ENCODE measurements at places on chromosomes 2 and 18.

- DNase-seq, result no peak
These were observed 154.2 kb upstream of the ZNF236 start for GRCh38 chr18:76668119-76668518.

GRCh38 chr2:3701071-3701470, 2.3 kb upstream of the DCDC2C start:
- no peak for DNase-seq

DNA sequence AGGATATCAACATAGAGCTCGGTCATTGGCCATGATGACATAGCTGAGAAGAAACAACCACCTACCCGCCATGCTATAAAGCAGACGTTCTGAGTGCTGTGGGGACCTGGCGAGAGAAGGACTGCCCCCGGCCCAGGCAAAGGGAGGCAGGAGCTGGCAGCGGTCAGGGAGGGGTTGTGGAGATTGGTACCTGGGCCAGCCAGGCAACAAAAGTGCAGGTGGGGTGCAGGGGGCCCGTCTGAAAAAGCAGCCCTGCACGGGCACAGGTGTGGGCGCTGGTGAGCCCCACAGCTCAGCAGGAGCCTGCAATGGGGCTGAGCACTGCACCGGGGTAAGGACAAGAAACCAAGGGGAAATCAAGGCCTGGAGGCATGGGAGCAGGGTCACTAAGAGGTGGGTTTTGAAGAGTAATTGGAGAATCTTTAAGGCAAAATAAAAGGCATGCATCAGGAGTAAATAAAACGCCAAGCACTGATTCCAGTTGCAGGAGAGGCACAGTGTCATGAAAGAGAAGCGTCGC, 464.0 kb downstream of the EIPR1 start:
- DNase-seq, result no peak

DNA sequence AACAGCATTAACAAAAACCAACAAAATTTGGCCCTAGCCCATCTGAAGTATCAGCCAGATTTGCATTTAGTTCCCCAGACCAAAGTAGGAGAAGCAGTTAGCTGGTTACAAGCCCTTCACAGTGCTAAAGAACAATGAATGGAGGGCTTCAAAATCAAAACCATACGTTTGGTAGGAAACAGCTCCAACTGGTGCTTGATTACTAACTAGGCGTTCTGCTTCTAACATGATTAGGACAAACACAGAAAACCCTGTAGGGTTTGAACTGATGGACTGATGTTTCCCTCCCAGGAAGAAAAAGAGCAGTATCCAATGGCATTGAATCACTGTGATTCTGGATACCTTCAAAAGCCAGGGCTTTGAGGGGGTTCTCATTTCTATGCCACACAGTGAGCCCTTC, 20.5 kb upstream of the STAT4 start:
- DNase-seq, result no peak

- peak; percentile 67 for DNase-seq
These were observed 34.1 kb upstream of the GRB14 start for GRCh38 chr2:164655336-164655735.

GRCh38 chr2:219298759-219299371, 10.3 kb downstream of the PTPRN start:
- DNase-seq, result no peak

GRCh38 chr2:84832772-84833461, 48.0 kb downstream of the TRABD2A start:
- DNase-seq, result no peak

- DNase-seq, result peak; percentile 22
These were observed 73.3 kb upstream of the ATIC start for GRCh38 chr2:215238485-215239098.

- DNase-seq, result no peak
These were observed 369.3 kb upstream of the LINC00305 start for GRCh38 chr18:64518191-64518590.

GRCh38 chr18:3649633-3650426, 199.9 kb downstream of the TGIF1 start:
- peak; percentile 71 for DNase-seq

Measured in foreskin keratinocyte (primary cell).